GM13976 (cell line): ENCODE measurements at places on chromosomes 2 and 18.

GRCh38 chr18:76985951-76986236 is 146.7 kb downstream of the MBP start:
- DNase-seq = no peak

GRCh38 chr2:20552847-20553246 is 98.1 kb downstream of the HS1BP3 start:
- no peak for DNase-seq

GRCh38 chr18:49547701-49548100 is 14.2 kb upstream of the LIPG start:
- no peak for DNase-seq

GRCh38 chr2:14633461-14634181 is 1.1 kb downstream of the LRATD1 start:
- peak; percentile 31 for DNase-seq

GRCh38 chr2:162403884-162404283 is 60.0 kb downstream of the GCA start:
- no peak for DNase-seq
